ENCODE measurements at places on chromosomes 3 and 15.
A peak's percentile ranks its signal among the peaks of the same experiment; 100 is the strongest.

DNA sequence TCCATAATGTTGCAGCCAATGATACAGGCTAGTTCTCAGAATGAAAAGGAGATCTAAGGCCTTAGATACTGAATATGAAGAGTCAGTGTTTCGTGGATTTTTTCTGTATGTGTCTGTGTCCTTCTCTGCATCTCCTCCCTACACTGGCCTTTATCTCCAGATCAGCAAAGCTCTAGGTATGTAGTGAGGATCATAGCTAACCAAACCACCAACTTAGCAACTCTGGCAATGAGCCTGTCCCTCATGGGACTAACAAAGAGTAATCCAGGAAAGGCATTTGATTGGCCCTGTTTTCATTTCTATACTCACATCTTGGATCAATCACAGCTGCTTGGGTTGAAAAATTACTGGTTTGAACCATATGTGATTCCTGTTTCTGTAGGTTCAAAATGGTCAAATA, 18.6 kb upstream of the CNTN3 start:
- DNase-seq, result no peak

- no peak for DNase-seq
Measured at GRCh38 chr15:42582569-42583375, 7.4 kb downstream of the STARD9 start.

- no peak for DNase-seq
Measured at GRCh38 chr15:88258093-88258641, 1.6 kb upstream of the NTRK3 start.

DNA sequence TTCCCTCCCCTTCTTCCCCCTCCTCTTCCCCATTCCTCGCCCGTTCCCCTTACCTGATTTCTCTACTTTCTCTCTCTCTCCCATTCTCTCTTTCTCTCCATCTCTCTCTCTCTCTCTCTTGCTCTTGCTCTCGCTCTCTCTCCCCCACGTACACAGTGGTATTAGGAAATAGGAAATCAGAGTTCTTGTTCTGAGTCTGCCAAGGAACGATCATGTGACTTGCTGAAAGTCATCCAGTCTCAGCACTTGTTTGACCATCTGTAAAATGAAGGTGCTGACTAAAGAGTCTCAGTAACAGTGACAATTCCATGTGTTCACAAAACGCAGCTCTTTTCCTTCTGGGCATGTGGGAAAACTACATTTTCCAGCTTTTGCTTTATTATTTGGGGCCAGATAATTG, 445.0 kb upstream of the TGFBR2 start:
- no peak for DNase-seq

GRCh38 chr3:135216659-135217058, 421.6 kb downstream of the EPHB1 start:
- DNase-seq, result no peak

DNA sequence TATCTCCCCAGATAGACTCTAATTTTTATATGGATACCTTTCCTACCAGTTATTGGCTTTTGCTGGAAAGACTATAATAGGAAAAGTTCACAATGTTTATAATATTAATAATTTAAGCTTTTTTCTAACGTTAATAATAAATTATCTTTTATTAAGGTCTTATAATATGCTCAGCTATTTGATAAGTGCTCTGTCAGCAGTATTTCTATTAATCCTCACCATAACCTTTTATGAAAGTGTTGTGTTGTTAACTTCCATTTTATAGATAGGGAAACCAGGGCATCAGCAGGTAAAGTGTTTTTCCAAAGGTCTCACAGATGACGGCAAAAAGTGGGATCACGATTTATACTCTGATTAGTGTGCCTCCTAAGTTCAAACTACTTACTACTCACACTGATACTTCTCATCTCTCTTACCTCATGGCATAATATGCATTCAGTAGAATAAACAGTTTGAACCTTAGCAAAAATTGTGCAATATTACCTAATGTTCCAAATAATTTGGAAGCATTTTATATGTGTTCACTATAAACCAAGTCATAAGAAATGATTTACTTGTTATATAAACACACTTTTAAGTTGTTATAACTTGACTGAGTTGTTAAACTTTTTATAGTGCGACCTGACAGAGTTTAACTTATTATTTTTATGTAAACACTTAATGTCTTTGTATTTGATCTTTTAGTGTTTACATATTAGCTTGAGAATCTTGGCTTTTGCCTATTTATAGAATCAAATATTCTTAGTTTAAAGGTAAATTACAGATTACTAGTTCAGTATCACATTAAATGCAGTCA, 274.9 kb upstream of the DCBLD2 start:
- no peak for DNase-seq

GRCh38 chr3:127196466-127197299, 3.8 kb downstream of the PRR23E start:
- no peak for DNase-seq

DNA sequence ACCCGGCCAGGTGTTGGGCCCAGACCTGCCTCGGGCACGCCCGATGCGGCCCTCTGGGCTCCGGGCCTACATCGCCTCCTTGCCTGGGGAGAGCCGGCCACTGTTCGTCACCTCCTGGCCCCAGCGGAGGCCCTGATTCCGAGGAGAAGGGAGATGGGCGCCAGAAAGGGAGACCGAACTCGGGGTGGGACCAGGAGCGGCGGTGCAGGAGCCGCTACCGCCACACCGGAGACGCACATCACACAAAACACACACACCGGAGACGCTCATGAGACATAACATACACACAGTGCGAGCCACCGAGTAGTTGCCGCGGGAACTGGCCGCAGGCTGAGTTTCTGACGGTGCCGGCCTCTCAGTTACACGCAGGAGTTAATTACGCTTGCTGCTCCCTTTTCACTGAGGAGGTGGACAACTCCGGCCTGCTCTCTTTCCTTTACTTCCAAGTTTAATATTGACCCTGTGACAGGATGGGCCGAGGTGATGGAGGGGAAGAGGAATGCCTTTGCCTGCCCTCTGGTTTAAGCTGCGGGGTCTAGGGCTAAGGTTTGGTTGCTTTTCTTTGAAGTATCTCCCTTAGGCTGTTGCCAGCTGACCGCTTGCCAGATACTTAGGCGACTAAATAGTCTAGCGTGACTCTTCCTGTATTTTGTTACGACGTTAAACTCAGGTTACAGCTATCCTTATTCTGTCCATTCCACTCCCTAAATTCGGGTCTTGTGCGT, 570 bp downstream of the PCNP start:
- peak; percentile 10 for DNase-seq

- no peak for DNase-seq
Measured at GRCh38 chr3:90062631-90063200, 955.3 kb downstream of the EPHA3 start.

DNA sequence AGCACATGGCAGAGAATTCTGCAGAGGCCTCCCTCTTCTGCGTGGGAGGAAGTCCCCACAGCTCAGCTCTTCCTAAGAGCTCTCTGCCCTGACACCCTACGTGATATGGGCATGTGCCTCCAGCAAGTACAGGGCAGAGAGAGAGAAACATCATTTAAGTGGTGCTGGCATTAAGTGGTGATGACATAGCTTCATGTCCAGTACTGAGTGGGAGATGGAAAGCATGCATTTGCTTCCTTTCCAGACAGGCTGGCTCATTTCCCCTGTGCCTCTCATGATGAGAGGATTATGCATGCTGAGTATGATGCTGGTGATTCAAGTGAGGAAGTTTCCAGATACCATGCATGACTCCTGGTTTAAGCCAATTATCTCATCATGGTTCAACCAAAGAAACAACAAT, 26.9 kb downstream of the BFSP2 start:
- DNase-seq, result peak; percentile 79

DNA sequence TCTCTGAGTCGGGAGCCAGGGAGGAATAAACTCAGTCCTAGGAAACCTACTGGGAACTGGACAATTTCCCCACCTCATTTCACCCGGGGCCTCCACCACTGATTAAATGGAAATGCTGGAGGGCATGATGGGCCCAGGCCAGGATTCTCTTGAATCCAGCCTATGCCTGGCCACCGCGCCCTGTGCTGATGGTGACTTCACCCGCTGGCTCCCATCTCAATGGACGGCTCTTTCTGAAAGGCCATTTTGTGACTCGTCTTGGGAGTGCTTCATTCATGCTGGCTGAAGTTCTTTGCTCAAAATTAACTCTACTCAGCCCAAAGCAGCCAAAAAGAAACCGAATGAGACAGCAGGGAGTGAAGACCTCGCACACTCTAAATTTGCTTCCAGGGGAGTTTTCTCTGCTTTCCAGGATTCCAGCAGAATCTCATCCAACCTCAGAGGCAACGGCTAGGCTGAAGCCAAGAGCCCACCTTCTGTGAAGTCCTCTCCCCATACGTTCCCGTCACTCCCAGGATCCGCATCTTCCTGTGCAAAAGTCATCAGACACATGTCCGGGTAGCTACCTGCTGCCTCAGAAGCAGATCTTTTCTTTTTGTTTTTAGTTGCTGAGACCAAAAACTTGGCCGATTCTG, 266.0 kb upstream of the ICE2 start:
- DNase-seq, result no peak

DNA sequence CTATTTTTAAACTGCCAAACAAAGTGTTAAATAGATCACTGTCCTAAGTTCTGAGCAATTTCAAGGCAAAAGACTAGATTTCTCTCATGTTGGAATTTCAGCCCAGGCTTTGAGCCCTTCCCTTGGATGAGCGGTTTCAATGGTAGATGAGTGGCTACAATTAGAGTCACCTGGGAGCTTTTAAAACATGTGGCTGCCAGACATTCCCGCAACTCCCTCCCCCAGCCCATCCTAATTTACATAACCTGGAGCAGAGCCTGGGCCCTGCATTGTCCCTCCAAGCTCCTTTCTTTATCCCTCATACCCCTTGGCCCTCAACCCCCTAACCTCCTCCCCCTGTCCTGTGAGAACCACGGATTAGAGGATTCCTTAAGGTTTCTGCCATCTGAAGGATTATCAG, 357.5 kb upstream of the UMPS start:
- no peak for DNase-seq

DNA sequence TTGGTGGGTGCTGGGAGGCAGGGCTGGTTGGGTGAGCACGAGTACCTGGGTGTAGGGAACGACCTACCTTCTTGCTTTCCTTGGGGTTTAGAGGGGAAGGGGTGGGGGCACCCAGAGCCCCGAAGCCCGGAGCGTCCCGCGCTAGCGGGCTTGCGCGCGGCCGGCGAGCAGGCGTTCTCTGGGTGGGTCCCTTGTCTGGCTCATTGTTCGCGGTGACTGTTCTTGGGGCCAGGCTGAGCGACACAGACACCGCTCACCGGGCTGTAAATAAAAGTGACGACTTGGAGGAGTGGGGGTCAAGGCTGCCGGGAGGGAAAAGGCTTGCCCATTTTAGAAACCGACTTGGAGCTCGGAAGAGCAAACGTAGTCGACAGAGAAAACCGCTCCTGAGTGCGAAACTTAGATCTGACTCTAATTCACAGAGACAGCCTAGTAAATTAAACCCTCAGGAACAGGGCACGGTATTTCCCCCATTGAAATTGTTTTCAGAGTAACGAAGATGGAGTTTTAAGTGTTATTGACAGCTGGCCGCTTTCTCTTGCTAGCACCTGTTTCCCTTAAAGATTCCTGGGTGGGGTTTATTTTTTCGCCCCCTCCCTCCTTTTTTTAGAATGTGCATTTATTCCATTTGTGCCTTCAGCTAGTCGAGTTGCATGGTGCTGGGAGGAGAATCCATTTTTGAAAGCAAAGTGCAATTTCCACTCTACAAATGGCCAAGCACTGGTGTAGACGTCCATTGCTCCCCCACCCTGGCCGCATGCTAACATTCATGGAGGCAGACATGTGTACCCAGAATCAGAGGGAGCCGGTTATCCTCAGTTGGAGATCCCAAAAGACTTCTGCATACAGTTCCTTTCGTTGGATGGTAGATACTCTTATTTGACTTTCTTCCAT, 532.1 kb upstream of the SEMA6D start:
- no peak for DNase-seq

DNA sequence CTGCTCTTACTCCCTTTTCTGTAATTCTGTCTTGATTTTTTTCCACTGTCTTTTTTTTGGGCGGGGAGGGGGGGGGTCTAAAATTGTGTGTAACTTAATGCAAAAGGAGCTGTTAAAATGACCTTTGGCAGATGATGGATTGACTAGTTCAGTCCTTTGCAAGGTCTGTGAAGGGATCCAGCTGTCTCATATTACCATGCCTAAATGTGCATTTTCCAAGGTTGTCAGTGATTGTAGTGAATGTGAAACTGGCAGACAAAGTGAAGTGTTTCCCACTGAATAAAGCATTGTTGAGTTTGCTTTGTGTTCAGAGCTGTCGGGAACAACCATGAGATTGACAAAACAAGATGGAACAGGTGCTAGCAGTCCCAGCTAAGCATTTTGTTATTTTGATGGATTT, 110.1 kb upstream of the SKOR1 start:
- DNase-seq, result no peak

DNA sequence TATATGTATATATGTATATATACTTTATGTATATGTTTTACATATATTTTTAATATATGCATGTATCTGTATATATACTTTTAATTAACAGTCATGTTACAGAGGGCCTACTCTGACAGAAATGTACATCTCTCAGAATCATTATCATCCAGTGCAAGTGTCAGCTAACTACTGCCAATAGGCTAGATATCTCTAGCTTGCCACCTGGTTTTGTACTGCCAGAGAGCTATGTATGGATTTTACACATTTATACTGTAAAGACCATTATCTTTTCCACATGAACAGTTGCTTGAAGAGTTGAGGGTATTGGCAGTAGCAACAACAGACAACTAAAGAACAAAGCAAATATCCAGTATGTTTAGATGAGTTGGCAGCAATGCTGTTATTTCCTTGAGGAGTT, 99.7 kb upstream of the VGLL3 start:
- DNase-seq, result no peak

- DNase-seq, result no peak
Measured at GRCh38 chr15:93321881-93322282, 232.9 kb upstream of the RGMA start.

DNA sequence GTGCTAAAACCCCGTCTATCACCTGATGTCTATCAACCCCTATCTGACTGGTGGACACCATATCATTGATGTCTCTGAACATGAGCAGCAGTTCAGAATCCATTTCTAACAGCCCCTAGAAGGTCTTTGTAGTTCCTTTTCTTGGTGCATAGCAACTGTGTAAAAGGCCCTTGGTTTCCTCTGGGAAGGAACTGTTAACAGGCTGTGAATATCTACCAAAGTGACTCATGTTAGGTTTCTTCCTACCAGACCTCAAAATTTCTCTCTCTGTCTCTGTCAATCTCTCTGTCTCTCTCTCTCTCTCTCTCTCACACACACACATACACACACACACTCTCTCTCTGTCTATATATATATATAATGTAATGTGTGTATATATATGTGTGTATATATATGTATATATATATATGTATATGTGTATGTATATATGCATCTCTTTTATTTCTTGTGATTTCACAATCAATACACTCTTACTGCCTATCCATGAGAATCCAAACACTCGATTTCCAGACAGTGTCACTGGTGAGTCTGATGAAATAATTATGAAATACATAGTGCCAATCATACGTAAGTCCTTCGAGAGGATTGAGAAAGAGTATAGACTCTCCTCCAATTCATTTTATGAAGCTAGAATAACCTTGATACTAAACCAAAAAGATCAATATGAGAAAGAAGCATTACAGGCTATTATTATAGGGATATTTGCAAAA, 335.9 kb upstream of the SLCO3A1 start:
- DNase-seq, result no peak

DNA sequence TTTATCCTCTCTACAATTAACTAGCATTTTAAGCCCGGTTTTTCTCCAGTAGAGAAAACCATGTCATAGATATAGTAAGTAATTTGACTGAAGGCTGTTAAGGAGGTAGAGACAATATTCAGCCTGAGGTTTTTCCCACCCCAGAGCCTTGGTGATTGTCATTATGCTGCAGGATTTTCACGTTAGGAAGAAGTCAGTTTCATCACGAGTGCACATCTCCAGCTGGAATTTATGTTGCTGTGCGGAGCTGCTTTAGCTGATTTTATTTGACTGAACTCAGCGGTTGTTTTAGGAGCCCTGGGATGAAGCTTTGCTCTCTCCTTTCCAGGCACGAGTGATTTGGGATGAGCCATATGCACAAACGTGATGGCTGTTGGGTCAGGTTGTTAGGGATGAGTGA, 271.3 kb upstream of the RGMA start:
- DNase-seq, result no peak

All from retinal pigment epithelial cell (primary cell).